ENCODE measurements at places on chromosomes 5 and 9.

DNA sequence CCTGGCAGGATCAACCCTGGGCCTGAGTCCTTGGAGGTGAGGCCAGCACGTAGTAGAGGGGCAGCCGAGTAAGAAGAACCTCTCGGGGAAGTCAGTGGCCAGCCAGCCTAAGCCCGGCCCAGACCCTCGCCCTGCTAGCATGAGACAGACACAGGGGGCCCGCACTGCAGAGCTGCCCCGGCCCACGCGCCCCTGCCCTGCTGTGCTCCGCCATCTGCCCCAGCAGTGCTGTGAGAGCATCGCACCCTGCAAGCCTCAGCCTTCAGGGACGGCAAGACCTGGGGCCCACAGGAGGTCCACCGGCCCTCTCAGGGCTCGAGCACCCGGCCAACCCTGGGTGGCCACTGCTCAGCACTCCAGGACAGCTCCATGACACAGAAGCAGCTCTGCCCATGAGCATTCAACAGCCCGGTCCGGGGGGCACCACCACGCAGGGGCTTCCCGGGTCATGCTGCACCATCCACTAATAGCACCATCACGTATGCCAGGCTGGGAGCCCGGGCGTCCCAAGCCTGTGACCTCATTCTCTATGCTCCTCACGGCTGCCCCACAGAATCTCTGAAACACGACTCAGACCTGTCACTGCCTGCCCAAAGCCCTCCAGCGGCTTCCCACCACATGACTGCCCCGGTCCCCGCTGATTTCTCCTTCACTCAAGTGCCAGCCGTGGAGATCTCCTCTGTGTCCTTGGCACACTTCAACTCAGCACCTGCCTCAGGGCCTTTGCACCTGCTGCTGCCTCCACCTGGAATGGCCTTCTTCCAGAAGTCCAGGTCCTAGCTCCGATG, 38.1 kb downstream of the ADAMTS2 start:
- DNase-seq, result no peak

DNA sequence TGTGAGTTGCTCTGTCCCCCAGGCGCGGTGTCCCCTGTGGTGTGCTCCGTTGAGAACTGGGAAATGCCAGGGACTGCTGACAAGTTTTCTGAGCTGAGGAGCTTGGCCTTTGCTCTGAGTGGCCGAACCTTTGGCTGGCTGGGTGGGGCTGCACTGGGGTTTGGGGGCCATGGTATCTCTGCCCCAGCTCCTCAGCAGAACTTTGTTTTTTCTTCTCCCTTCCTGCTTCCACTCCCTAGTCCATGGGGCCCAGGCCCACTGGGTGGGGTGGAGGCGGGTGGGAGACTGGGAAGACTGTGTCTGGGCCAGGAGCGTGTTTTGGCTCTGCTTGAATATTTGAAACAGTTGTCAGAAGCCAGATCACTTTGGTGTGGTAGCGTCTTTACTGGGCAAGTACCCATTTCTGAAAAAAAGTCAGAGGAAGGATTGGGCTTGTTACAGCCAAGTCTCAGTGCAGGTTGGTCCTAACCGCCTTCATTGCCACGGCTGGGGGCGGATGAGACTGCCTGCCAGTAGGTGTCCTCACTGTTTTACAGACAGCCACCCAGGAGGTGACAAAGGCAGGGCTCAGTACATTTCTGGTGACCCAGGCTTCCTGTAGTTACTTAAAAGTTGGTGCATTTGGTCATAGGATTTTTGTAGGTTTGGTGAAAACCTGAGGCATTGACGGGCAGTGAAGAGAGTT, 92.7 kb downstream of the DAB2IP start:
- peak; percentile 92 for DNase-seq

GRCh38 chr9:131803758-131804411, 64.0 kb upstream of the RAPGEF1 start:
- no peak for DNase-seq

DNA sequence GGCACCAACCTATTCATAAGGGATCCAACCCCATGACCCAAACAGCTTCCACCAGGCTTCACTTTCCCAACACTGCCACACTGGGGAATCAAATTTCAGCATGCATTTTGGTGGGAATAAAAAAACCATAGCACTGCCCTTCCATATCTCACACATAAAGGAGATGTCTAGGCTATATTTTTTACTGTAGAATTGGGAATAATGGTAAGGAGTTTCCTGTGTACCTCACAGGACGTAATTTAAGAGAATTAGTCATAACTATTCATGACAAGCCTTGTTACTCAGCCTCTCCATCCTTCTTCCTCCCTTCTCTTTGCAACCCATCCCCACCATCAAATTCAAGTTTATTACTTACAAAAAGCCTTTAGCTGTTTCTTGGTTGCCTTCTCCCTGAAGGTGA, 352.1 kb downstream of the MLLT3 start:
- no peak for DNase-seq

GRCh38 chr5:131974956-131975726, 29.7 kb upstream of the MEIKIN start:
- DNase-seq, result peak; percentile 60

DNA sequence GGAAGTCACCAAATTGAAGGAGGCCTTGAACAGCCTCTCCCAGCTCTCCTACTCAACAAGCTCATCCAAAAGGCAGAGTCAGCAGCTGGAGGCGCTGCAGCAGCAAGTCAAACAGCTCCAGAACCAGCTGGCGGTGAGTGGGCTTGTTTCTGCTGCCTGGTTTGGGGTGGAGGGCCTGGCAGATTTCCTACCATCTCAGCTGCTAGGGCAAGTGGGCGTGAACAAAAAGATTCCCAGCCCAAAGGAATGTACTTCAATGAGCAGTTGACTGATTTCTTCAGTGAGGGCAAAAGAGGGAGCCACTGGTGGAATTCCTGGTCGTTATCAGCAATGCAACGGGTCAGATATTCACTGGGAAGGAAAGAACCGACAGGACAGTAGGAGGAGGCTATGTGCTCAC, 12.6 kb upstream of the TTC23L start:
- DNase-seq, result no peak

GRCh38 chr9:1939926-1940368, 75.2 kb upstream of the SMARCA2 start:
- peak; percentile 35 for DNase-seq

GRCh38 chr5:173537228-173537627, 79.2 kb downstream of the BOD1 start:
- DNase-seq, result peak; percentile 44

GRCh38 chr9:37155601-37156000, 35.2 kb downstream of the ZCCHC7 start:
- no peak for DNase-seq

DNA sequence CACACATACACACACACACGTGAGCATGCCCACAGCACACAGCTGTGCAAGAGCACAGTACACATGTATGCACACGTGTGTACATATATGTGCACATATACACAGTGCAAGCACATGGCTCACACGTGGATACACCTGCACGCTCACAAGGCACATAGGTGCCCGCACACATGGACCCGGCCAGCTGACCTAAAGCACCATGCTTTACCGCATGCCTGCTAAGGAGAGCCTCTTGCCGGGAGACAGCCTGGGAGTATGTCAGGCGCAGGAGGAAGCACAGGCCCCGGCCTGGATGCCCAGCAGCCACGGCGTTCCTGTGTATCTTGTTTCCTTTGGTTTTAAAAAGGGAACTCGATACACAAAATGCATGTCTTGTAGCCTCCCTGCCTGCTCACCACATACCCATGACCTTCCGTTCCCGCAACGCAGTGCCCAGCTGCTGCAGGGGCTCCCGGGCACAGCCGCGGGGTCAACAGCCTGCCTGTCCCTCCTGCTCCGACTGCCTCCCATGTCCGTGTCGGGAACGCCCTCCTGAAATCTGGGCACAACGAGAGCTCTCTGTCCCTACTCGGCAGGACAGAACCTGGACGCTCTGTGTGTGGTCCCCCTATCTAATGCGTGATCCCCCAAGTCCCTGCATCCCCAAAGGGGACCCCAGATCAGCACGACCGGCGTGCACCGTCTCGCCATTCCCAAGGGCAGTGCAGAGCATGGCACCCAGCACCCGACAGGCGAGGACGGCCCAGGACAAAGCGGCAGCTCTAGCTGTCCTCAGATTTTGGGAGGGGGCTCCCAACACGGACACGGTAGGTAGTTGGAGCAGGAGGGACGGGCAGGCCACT, 3.6 kb downstream of the SLC12A7 start:
- no peak for DNase-seq

DNA sequence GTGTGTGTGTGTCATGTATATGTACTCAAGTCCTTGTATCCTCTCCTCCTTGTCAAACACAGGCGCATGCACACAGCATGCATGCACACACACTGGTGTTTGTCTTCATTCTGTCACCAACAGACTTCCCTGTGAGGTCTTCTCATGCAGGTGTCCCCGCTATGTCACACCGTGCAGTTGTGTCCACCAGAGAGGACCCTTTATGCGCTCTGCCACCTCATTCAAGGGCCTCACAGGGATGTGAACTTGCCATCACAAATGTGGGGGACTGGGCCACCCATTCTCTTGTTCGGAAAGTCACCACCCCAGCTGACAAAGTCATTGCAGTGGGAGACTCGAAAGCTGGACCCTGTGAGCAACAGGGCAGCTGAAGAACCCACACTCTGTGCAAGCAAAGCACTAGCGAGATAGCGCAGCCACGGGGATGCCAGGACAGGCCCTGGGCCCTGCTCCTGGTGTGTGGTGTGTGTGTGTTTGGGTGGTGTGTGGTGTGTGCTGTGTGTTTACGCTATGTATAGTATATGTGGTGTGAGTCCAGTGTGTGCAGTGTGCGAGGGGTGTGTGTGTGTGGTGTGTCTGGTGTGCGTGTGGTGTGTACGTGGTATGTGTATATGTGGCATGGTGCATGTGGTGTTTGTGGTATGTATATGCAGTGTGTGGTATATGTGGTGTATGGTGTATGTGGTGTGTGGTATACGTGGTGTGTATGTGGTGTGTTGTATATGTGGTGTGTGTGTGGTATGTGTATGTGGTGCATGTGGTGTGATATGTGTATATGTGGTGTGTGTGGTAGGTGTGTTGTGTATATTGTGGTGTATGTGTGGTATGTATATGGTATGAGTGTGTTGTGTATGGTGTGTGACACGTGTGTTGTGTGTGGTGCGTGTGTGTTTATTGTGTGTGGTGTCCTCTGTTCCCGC, 30.9 kb upstream of the NXNL2 start:
- DNase-seq, result no peak

- no peak for DNase-seq
These were observed 207.4 kb downstream of the ARRDC3 start for GRCh38 chr5:91175708-91176107.

DNA sequence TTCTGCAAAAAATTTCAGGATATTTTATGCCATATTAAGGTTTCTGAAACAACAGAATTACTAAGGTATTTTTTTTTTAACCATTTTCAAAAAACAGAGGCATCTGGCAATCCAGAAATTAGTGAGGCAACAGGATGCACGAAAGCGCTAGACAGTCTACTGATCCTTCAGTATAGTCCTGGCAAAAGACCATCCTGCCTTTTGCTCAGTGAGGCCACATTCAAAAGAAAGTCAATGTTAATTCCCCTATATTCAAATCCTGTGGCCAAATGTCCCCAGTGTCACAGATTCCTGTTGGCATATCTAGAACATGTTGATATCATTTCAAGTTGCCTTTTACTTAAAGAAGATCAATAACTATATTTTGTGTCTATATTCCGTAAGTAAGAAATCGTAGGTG, 13.1 kb upstream of the NFIB start:
- no peak for DNase-seq

All from Jurkat, Clone E6-1 (cell line).